ENCODE measurements at places on chromosomes 6 and 20.
A peak's percentile ranks its signal among the peaks of the same experiment; 100 is the strongest.

- DNase-seq = no peak
Measured at GRCh38 chr6:25921525-25922203, 8.8 kb downstream of the SLC17A2 start.

GRCh38 chr6:14883921-14884320, 361.9 kb upstream of the JARID2 start:
- no peak for DNase-seq

DNA sequence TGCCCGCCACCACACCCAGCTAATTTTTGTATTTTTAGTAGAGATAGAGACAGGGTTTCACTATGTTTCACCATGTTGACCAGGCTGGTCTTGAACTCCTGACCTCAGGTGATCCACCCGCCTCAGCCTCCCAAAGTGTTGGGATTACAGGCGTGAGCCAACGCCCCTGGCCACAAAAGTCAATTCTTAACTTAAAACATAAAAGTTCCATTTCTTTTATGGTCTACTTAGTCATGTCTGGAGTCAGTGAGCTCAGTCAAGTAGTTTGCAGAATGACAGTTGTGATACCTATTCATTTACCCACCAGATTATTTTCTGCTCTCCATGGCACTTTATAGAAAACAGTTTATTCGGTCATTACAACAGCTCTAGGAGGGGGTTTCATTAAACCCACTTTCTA, 103.1 kb upstream of the ESR1 start:
- no peak for DNase-seq

- DNase-seq = no peak
Measured at GRCh38 chr6:45591890-45592289, 214.2 kb upstream of the SUPT3H start.

DNA sequence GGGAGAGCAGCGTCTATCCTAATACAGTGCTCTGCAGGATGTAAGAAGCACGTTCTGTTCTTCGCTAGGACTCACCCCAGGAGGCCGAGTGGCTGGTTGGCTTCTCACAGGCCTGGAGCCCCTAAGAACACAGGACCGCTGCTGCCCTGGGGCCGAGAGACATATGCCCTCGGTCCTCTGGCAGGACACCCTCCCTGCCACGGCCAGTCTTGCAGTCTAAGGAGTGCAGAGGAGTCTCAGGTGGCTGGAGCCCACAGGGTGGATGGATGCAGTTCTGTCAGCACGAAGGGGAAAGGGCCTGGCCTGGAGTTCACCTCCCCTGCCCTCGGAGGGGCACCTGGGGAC, 96.5 kb downstream of the SMOC2 start:
- DNase-seq = no peak

DNA sequence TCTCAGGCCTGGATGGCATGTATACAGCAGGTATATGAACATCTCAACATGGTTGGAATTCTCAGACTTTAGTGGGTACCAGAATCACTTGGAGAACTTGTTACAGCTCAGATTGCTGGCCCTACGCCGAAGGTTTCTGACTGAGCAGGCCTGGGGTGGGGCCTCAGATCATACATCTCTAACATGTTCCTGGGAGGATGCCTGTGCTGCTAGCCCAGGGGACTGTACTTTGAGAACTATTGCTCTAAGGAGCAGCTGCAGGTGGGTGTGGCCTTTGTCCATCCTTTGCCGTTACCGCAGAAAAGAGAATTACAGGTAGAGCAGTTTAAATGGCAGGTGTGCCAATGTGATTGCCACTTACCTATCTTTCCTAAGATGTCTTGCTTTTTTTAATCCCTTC, 310.5 kb upstream of the JAG1 start:
- DNase-seq = no peak

DNA sequence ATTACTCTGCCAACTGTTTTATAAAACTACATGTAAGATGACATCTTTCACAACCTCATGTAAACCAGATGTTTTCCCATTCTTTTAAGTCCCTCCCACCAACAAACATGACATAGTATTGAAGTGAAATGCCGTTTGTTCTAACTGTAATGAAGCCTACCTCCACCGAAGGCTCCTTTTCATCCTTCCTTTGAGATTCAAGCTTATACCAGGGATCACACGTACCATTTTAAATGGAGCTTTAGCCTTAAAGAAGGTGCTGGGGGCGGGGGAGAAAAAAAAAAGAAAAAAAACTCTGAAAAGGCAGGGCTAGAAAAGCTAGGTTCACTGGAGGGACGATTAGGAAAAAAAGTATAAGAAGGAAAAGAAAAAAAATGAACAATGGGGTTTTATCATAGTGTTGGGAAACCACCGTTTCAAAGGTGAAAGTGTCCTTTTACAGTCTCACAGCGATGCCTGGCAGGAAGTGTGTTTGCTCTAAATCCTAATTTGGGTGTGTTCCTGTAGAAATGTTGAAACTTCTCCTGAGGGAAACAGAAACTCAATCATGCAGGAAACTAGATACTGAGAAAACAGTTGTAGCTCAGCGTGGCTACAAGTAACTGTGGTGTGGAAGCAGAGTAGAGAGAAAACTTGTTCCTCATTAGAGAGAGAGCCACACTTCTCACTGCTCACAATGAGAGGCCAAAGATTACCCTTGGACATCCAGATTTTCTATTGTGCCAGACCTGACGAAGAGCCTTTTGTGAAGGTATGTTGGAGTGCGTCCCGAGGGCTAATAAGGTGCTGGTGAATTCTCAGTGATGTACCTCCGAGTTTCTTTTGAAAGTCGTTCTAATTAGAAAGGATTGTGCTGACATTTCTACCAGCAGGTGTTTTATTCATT, 37.6 kb upstream of the HINT3 start:
- DNase-seq = no peak

- no peak for DNase-seq
Measured at GRCh38 chr6:42745083-42745639, 742 bp downstream of the TBCC start.

DNA sequence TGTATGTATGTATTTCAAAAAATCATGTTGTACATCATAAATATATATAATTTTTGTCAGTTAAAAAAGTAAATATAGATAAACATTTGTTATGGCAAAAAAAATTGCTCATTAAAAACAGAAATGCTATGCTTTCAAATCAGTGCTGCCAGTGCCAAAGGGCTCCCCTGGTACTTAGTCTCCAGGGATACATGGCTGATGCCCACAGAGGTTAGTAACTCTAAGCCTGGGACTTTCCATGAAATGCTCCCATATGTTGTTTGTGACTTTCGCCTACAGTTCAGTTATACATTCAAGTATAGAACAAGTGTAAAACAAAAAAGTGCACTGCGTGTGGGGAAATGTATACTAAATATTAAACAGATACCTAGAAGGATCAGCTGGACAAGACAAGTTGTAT, 104.0 kb downstream of the TENT5A start:
- no peak for DNase-seq

GRCh38 chr6:108782179-108783041, 65.8 kb upstream of the ARMC2 start:
- peak; percentile 57 for DNase-seq

- no peak for DNase-seq
Measured at GRCh38 chr6:140388192-140388802, 1013.8 kb upstream of the CITED2 start.

DNA sequence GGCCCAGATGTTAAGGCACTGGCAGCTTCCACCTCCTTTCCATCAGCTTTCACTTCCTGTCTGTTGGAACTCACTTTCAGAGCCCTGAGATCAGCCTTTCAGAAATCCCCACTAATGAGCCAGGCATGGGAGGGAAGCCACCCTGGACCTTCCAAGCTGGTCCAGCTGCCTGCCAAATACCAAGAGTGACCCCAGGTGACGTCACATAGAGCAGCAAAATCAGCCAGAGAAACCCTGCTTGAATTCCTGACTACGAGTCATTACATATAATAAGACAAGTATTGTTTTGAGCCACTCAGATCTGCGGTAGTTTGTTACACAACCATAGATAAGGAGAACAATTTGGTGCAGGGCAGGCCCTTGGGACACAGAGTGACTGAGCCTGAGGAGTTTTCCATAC, 556.0 kb upstream of the JAG1 start:
- no peak for DNase-seq

- no peak for DNase-seq
Measured at GRCh38 chr6:39061182-39061581, 12.6 kb downstream of the GLP1R start.

GRCh38 chr20:16201191-16201590, 372.1 kb downstream of the KIF16B start:
- no peak for DNase-seq

GRCh38 chr6:35945650-35946025, 24.7 kb upstream of the SRPK1 start:
- DNase-seq = no peak

- DNase-seq = no peak
Measured at GRCh38 chr20:10654630-10655029, 19.2 kb downstream of the JAG1 start.

- DNase-seq = no peak
Measured at GRCh38 chr20:63175038-63175895, 40.7 kb downstream of the YTHDF1 start.

- DNase-seq = no peak
Measured at GRCh38 chr6:167058261-167058660, 59.1 kb downstream of the CEP43 start.

- DNase-seq = peak; percentile 3
Measured at GRCh38 chr6:22062807-22063408, 233.9 kb downstream of the PRL start.

DNA sequence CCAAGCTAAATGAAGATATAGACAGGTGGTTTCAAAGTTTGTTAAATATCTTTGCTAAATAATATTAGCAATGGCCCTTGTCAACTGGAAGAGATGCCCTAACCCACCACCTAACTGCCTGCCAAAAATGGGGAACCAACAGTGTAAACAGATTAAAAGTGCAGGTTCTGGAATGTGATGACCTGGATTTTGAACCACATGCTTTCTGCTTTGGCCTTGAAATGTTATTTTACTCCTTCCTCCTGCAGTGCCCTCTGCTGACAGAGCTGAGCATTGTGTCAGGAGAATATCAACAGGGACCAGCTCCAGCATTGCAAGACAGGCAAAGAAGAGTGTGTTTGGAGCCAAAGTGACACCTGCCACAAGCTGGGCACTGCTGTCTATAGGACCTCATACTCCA, 226.6 kb downstream of the MYLK4 start:
- no peak for DNase-seq

- no peak for DNase-seq
Measured at GRCh38 chr20:15674253-15675060, 898.8 kb downstream of the KIF16B start.

GRCh38 chr6:108116546-108117426, 42.2 kb upstream of the OSTM1 start:
- no peak for DNase-seq

DNA sequence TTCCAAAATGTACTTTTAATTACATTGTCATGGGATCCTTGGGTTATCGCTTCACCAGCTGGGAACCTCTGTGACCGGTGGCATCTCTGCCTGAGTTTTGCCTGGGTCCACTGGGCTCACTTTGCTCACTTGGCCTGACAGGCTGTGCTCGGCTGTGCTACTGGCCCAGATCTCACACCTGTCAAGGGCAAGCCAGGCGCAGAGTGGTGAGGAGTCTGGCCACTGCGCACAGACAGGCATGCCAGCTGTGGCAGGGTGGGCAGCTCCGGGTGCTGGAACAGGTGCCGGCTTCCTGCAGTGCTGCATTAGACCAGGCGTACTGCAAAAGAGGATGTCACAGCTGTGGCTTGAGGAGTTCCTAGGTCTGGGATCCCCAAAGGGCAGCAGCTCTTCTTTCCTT, 489.8 kb downstream of the TENT5A start:
- DNase-seq = no peak

DNA sequence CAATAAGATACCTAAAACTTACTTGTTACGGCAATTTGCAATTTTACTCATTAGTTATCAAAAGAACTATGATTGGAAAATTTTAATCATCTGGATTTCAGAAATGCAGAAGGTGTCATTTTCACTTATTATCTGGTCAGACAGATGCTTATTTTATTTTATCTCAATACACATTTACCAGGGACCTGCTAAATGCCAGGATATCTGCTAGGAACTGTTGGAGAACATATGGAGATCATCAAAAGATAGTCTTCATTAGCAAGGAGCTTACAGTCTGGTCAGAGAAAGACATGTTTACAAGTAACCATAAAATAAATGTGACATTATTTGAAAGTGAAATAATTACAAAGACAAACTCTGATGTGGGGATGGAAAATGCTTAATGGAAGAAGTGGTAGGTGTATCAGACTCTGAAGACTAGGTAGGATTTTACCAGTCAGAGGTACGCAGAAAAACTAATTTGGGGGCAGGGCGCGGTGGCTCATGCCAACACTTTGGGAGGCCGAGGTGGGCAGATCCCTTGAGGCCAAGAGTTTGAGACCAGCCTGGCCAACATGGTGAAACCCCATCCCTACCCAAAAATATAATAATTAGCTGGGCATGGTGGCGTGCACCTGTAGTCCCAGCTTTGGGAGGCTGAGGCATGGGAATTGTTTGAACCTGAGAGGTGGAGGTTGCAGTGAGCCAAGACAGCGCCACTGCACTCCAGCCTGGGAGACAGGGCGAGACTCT, 137.8 kb downstream of the MYB start:
- DNase-seq = no peak

DNA sequence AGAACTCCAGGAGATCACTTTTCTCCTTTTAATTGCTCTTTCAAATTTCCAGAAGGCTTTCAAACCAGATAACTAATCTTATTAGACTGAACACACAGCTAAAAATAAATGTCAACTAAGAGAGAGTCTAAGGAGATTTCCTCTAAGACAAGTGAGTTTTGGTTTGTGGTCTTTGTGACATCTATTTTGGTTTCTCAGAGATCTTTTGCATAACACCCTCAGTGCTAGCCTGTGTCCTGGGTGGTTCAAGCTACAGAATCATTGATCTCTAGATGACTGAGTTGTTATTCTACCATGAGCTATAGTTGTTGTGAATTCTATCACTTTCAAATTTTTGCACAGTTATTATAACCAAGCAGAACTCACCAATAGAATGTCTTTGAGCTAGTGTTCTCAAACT, 49.1 kb upstream of the PLCB4 start:
- DNase-seq = no peak

DNA sequence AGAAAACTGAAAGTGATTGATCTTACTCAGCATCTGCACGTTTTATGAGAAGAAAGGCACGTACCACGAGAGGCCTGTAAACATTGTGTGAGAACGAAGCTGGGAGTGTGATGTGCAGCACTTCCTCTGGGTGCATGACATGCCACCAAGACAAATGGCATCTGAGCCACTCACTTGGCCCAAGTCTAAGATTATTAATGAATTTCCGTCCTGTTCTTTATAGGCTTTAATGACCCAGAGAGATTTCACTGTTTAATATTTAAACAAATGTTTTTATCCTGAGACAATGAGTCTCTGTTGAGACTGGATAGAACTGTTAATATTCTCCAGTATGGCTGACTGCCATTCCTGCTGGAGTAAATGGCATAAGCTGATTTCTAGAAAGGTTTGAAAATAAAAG, 172.6 kb upstream of the PHACTR1 start:
- no peak for DNase-seq

DNA sequence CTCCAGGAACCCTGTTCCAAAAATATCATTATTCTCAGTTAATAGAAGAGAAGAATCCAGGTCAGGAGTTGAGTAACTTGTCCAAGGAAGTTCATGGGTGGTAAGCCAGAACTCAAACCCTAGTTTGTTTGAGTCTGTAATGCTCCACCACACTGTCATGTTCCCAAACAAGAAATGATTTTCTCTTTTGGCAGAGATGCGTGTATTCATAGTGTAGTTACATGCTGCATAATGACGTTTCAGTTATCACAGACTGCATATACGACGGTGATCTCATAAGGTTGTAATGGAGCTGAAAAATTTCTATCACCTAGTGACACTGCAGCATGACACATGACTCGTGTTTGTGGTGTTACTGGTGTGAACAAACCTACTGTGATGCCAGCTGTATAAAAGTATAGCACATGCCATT, 102.6 kb downstream of the TULP4 start:
- DNase-seq = no peak
